ENCODE measurements at places on chromosomes 2 and 18.

DNA sequence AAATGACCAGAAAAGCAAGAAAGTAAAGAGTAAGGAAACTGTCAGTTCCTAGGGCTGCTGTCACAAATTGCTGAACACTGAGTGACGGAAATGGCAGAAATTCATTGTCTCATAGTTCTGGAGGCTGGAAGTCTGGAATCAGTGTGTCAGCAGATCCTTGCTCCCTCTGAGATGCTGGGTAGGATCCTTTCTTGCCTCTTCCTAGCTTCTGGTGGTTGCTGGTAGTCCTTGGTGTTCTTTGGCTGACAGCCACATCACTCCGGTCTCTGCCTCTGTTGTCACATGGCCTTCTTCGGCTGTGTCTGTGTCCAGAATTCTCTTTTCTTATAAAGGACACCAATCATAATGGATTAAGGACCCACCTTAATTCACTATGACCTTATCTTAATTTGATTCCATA is 21.9 kb downstream of the PLEKHB2 start:
- no peak for DNase-seq

- DNase-seq, result no peak
Measured at GRCh38 chr2:19799881-19800780, 101.7 kb downstream of the TTC32 start.

DNA sequence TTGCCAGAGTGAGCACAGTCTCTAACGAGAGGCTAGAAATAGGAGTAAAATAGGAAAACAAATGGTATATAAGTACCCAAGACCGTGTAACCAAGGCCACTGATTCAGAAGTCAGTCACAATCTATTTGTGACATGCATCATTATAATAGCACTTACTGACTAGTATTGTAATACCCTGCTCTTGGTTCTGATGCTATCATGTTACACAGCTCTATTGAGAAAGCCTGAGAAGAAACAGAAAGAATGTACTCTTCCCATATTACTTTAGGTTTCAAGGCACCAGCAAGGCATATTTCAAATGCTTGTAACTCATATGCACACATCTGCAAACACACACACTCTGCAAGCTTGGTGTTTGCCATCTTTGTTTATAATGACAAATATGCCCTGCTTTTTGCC is 746.4 kb downstream of the SLC4A3 start:
- DNase-seq, result no peak

- DNase-seq, result no peak
Measured at GRCh38 chr2:81839780-81840179, 1535.2 kb upstream of the LRRTM1 start.

- peak; percentile 53 for DNase-seq
Measured at GRCh38 chr18:8835521-8835953, 130.2 kb downstream of the MTCL1 start.

DNA sequence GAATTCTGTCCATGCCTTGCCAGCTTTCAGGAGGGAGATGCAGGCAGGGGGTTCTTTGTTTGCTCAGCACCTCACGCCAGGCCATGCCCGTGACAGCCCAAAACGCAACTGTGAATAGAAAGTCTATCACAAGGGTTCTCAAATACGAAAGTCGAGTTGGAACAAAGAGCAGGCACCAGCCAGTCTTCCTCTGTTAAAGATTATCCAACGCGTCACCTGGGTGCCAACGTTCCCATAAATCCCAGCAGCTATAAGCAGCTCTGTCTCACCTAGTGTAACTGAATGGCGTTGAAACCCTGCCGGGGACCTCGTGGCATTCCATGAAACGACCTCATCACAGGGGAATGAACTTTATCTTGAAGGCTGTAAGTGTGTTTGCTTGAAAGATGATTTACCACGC is 84.8 kb upstream of the GATA6 start:
- DNase-seq, result no peak

- no peak for DNase-seq
Measured at GRCh38 chr2:99672766-99673350, 183.0 kb upstream of the REV1 start.

DNA sequence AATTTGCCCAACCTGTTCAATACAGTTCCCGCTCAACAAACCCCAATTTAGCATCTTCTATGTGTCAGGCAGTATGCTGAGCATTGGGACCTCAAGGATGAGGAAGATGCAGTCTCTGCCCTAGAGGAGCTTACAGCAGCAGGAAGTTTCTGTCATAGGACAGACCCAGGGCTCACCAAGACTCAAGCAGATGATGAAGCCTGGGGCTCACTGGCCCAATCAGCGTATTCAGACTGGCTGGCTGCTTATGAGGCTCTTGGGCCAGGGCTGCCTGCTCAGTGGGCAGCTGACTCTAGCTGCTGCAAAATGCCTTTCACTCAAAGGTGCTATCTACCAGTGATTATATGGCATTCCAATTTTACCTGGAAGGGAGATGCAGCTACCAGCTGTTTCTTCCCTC is 2.1 kb downstream of the FAM178B start:
- DNase-seq, result no peak

Data from common myeloid progenitor, CD34-positive (primary cell).